NCI-H748 treated with DMSO at 0.1 percent for 48 hours (cell line): ENCODE measurements at places on chromosomes 2 and 18.

DNA sequence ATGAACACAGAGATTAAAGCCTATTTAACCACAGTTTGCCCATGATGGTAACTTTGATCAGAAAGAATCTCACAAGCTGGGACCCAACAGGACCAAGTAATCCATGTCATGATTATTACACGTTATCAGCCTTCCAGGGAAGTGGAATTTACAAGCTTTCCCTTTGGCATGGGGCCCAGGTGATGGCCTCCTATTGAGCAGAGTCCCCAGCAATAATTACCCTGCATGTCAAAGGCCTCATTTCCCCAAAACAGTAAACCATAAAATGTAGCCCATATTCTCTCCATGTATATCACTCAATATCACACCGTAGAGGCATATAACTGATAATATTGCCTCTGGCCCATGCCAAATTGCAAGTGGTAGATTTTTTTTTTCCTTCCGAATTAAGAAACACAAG, 38.9 kb downstream of the PRKRA start:
- DNase-seq: no peak

- DNase-seq: no peak
Observed at GRCh38 chr2:96500385-96501066, 4.6 kb downstream of the NEURL3 start.

DNA sequence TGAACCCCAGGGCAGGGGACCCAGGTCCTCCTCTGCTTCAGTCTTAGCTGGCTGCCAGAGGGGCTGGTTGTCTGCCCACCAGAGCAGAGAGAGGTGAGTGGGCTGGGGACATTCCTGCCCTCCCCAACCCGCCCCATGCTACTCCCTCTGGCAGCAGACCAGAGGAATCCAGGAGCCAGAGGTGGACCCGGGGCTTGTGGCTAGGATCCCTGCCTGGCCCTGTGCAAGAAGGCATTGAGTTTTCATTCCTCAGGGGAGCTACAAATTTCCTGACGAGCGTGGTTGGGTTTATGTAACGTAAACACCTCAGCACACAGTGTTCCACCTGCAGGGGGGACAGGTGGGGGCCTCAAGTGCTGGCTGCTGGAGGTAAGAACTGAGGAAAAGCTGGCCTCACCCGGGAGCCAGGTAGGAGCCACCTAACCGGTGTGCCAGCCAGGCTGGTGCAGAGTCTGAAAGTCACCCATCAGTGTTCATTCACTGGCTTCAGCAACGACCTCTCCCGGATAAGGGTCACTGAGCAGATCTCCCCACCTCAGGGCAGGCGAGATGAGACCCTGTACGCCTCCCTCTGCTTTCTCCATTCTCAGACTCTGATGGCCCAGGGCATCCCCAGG, 246.8 kb downstream of the DYSF start:
- DNase-seq: no peak

DNA sequence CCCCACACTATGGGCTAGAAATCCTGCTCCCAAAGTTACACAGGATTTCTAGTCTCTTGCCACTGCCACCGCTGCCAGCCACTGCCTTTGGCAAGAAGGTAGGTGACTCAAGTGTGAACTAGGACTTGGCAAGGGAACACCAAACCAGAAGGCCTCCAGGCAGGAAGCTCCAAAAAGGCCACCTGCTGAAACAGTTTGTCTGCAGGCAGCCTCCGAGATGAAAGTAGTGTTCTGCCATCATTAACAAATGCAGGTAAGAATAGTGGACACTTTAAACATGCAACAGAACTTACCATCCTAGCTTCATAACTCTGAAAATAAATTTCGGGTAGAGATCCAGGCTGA, 3.9 kb downstream of the ANKRD44 start:
- DNase-seq: no peak

DNA sequence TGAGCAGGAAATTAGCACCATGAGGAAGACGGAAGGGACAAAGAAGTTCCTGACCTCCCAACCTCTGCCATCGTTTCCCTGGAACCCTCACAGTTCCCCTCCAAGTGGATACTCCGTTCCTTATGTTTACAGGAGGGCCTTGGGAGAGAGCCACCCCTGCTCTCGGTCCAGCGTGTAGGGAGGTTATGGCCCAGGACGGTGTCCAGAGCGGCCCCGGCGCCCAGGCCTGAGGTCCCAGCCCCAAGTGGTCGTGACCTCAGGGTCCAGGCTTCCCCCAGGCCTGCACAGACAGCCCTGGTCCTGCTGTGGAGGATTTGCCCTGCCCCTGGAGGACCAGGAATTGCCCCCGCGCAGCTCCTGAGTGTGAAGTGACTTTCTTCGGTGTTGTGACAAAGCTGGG, 61.8 kb upstream of the RBM44 start:
- no peak for DNase-seq

DNA sequence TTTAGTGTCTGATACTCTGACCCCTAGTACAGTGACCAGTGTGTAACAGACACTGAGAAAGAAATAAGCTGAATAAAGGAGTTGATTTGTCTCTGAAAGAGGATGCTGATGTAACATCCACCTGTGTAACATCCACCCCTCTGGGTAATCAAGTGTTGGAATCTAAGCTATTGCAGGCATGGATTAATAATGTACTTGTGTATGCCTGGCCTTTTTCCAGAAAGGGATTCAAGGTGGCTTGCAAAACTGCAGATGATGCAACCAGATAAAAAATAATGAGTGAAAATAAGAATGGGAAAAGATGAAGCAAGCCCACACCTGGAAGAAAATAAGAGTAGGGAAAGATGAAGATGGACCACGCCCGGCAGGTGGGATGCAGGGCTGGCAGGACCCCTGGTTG, 48.2 kb upstream of the FOXI3 start:
- no peak for DNase-seq

- DNase-seq: no peak
Observed at GRCh38 chr2:1422716-1423285, 9.5 kb downstream of the TPO start.

DNA sequence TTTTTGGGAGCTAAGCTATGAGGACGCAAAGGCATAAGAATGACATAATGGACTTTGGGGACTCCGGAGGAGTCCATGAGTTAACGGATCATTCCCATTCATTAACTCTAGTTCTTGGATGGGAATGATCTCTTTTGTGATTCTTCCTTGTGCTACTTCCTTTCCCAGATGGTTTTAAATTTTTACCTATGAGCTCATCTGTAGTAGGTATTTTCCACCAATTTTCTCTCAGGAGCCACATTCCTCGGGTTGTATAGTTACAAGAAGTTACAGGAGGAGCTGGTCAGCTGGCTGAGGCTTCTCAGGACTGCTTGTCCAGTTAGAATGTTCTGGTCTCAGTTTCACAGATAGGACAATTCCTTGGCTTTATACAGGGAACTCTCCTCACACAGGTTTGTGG, 42.9 kb upstream of the LPIN2 start:
- DNase-seq: no peak

- no peak for DNase-seq
Observed at GRCh38 chr18:72637299-72637698, 93.2 kb upstream of the CBLN2 start.

- no peak for DNase-seq
Observed at GRCh38 chr2:202765436-202765835, 106.1 kb downstream of the ICA1L start.

GRCh38 chr2:216994353-216994854, 134.5 kb upstream of the TNP1 start:
- no peak for DNase-seq

DNA sequence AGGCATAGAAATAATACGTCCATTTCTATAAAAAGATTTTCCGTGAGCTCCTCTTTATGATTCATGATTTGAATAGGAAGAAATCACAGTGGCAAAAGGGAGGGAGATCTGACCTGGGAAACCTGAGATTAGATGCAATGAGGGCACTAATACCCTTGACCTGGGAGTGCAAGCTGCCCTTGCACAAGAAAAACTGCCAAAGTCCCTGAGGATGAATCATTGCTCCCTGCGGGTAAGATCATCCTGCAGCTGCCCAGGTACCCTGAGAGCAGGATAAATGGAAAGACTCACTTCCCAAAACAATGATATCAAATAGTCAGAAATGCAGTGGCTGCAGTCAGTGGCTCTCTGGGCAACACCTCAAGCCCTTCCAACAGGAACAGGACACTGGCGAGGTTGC, 11.6 kb downstream of the FHL2 start:
- no peak for DNase-seq

- no peak for DNase-seq
Observed at GRCh38 chr2:18848646-18849045, 259.3 kb upstream of the NT5C1B start.

DNA sequence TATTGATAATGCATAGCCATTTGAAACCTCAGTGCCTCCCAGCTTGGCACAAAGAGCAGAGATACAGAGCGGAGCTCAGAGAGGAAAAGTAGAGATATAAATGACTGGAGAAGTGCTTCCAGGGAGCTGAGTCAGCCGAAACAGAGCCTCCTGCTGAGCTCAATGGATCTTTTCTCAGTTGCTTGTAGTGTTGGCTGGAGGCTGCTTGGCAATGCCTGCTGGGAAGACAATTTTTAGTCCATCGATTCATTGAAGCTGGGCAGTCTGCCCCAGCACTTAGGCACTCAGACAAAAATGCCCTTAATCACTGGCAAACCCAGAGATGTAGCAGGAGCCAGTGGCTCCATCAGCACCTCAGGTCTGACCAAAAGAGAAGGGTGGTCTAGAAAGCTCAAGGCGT, 81.3 kb upstream of the SETBP1 start:
- no peak for DNase-seq

- no peak for DNase-seq
Observed at GRCh38 chr18:24841536-24841935, 381.1 kb downstream of the HRH4 start.

GRCh38 chr2:205675861-205676516, 6.3 kb upstream of the NRP2 start:
- peak; percentile 89 for DNase-seq

DNA sequence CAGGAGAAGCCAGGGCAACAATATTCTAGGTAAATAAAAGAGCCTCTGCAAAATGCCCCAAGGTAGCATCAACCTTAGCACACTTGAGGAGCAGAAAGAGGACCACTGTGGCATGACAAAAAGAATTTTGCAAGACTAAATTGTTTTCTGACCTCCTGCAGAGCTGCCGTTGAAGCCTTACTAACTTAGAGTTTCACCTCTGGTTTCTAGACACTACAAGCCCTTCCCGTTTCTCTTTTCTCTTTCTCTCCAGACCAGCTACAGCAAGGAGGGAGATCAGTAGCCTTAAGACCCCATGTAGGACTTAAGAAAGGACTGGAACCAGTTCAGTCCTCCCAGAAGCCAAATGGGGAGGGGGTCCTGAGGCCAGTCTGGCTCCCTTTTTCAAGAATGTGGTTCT, 73.3 kb upstream of the SP3 start:
- no peak for DNase-seq

GRCh38 chr2:217071416-217071815, 211.6 kb upstream of the TNP1 start:
- DNase-seq: no peak

GRCh38 chr2:66057844-66058243, 377.1 kb upstream of the MEIS1 start:
- no peak for DNase-seq

GRCh38 chr2:124289615-124290014, 264.5 kb downstream of the CNTNAP5 start:
- no peak for DNase-seq

DNA sequence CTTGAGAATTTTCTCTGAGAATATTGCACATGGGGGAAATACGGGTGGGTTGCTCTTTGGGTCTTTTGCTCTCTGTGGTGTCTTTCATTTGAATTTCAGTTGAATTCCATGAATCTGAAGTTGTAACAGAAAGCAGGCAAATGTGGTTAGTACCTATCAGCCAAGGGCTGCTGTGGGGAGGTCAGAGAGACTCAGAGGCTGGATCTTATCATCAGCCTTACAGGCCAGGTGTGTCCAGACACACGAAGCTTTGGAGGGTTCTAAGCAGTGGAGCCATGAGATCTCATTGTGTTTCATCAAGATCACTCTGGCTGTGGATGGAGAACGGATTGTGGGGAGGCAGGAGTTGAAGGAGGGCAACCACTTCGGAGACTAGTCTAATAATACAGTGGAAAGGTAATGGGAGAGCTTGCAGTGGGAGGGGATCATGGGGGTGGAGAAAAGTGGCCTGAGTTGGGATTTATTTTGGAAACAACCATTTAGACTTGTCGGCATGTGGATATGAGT, 68.1 kb downstream of the GNAL start:
- no peak for DNase-seq

- DNase-seq: no peak
Observed at GRCh38 chr2:221200184-221200839, 371.8 kb downstream of the EPHA4 start.

- DNase-seq: no peak
Observed at GRCh38 chr2:64711252-64711800, 57.6 kb upstream of the SERTAD2 start.

GRCh38 chr18:21703241-21703820, 1.2 kb downstream of the ABHD3 start:
- DNase-seq: peak; percentile 55

DNA sequence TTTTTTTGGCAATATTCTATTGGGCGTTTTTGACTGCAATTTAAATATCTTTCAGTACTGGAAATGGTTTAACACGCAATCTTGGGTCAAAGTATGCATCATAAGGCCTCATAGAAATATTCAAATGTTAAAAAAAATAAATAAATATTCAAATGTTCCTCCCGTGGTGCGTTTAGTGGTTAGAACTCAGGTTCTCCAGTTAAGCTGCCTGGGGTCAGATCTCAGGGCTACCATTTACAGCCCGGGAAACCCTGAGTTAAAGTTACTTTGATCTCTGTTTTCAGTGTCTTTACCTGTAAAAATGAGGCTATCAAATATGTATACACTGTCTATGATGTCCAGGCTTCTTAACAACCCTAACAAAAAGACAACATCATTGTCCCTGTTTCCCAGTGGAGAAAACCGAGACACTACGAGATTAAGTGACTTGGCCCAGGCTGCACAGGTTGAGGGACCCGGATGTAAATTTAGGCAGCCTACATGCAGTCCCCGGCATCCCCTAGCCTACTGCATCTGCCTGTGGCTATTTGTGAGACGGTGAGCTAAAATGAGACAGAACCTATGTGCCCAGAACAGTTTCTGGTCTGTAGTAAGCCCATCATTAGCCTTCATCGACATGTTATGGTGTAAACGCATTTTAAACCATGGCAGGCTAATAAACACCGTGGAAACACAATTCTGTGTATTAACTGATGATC, 1.7 kb downstream of the FHL2 start:
- DNase-seq: no peak

DNA sequence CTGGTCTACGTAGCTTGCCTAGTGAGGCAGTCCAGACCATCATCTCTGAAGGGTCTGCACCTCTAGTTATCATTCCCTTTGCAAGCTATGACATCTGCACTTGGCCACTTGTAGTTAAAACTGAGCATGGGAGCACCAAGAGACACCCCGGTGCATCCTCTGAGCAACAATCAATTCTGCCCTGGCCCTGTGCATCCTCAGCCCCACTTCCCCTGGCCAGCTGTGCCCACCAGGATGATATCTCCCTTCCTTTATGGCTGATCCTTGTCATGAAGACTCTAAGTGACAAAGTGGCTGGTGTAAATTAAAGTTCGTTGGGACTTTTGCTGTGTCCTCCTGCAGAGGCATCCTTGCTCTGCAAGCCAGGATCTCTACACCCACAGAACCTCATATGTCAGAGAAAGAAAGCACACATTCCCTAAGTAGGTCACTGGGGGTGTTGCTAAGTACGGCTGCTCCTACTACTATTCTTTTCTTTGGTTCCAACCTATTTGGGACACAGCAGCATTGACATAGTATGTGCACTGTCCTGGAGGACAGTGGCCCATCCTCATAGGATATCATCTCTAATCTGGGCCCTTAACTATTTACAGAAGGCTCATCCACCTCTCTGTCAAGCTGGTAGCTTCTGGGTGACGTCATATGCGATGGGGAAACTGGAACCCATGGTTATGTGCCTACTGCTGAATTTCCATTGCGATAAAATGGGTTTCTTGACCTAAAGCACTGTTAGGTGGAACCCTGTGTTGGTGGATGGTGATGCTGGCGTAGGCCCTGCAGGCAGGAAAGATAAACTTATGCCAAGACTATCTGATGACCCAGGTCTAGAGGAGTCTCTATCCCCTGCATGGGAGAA, 384.3 kb upstream of the ID2 start:
- no peak for DNase-seq
